HFF-Myc (cell line): ENCODE measurements at places on chromosomes 6 and 20.

GRCh38 chr6:141552463-141552862, 580.3 kb upstream of the GJE1 start:
- DNase-seq, result peak; percentile 60

DNA sequence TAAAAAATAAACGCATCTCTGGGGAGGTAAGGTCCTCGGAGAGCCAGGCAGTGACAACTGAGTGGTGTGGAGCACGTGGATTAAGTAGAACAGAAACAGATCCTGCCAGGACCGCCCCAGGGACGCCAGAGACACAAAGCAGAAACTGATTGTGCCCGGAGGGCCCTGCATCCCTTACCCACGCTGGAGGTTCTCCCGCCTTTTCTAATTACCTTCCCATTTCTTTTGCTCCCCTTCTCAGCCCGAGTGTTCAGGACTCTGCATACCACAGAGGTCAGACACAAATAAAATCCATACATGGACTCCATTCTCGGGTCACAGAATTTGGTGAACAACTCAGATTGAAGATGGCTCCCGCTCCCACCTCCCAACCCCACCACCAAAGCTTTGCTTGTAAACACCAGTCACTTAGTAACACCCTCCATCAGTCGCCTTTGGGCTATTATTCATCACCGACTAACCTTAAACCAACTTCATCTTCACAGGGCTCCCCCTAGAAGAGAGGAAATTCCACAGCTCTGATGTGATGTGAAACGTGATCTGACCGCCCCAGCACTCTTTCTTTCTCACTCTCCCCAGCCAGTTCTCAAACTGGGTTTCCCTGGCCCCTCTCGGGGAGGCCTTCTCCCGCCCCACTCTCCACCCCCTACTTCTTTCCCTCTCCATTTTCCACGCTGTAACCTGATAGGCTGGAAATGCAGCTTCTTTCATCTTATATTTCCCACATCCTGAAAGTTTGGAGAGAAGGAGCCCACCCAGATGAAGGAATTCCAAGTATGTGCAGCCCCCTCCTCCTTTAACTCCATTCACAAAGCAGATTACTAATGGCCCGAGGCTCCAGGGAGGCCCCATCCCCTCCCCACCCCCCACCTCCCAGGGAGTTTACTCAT, 32.5 kb upstream of the PIM1 start:
- DNase-seq, result peak; percentile 97

DNA sequence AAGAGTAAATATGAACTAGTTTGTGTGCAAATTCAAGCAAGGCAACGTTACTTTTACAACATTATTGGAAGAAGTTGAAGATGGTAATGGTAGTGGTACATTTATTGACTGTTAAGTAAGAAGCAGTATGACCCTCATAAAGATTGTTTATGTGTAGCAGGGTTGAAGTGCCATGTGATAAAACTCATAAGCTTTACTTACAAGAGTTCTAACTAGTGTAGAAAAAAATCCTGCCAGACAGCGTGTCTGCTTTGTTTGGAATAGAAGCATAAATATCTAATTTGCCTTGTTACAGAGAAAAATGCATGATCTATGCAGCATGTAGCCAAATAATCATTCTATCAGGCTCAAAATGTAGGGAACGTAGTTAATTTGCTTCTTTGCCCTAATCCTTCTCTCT, 450.8 kb upstream of the SOX4 start:
- DNase-seq, result no peak

GRCh38 chr6:103895136-103895535, 964.6 kb downstream of the HACE1 start:
- no peak for DNase-seq

DNA sequence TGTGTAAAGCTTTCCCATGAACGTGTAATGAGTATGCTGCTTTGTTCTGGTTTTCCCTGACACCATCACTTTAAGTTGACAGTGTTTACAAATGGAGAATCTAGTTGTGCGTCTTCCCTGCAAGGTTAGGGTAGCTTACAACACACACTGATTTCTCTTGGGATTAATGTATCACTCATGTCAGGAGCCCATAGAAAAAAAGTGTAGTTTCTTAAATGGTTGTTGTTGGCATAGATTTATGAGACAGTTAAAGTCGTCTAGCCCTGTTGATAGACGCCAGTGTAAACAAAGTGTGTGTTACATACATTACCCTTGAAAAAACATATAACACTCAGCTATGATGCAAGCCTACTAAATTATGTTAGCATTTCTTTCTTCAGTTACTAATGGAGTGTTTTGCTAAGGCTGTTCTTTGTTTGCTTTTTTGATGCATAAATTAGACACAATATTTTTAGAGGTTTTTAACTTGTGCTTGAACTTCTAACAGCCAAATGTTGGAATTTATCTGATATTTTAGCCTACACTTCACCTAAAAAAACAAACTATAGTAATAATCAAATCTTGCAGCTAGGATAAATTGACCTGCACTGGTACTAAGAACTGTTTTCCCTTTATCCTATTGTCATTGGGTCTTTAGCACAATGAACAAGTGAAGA, 88.6 kb downstream of the RNF217 start:
- no peak for DNase-seq

DNA sequence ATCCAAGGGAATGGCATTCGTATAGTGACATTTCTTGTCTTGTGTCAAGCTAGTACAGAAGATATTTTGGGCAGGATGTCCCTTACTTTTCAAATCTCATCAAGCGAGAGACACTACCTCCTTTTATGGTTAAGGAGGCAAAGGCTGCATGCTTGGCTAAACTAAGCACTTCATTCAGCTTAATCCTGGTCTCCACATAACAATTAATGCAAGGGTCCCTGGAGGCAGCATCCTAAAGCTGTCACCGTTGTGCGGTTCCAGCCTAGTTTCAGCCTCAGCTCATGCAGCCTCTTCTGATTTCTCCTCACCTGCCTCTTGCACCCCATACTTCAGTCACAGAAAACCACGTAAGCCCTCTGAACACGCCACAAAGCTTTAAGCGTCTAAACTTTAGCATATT, 67.1 kb upstream of the SLC22A23 start:
- DNase-seq, result no peak
